Heart left ventricle (tissue), 16 donors: ENCODE measurements at places on chromosomes 1 and 21. TPM values are rescaled to one million over a fixed set of nuclear protein-coding genes. Genes with fewer than 3 reads are reported as not detected.

Gene FCER1G
- 12.1 TPM for total RNA-seq

Gene CYP4X1
- total RNA-seq: 2.4 TPM

DNA sequence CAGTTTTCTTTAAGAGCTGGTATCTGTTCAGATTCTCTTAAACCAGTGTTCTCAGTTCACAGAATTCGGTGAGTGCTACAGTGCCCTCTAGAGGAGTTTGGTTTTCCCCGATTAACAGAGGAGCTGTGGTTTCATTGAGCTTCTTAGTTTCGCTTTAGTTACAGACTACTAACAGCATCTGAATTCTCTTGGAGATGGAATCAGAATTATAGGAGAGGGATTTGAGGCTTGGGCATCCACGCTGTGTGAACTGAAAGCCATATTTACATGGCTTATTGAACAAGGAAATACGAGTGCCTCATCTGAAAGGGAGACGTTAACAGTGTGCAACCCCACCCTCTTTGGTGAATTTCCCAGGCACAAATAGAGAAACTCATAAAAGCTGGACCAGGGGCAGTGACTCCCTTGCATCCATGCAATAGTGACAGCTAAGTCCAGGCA lies 202.0 kb downstream of the USH2A start:
- no peaks in the 10 kb centered on the region for H3K27me3 ChIP-seq
- H3K4me1 ChIP-seq: peaks cover 2% of the 10 kb centered on the region
- no peak overlapping the region for H3K27ac ChIP-seq
- H3K4me3 ChIP-seq: peak overlapping the region; percentile 33
- DNase-seq: no peak
- no peaks in the 10 kb centered on the region for H3K36me3 ChIP-seq

DNA sequence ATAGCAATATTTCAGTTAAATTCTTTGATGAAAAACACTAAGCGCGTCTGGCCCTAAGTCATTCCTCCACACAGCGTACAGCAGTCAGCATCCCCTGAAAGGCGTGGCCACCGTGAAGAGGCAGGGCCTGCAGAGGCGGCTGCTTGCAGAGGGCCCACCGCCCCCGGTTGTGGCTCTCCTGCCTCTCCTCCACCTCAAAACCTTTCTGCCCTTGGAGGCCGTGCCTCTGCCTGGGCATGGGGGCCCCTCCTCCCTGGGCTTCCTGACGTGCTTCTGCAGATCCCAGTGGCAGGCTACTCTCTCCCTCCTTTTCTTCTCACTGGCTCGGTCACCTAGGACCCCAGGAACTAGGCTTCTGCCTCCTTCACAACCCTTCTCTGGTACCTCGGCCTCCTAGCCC lies 16.2 kb downstream of the CLSTN1 start:
- no peak overlapping the region for H3K4me3 ChIP-seq
- peaks cover 6% of the 10 kb centered on the region for H3K4me1 ChIP-seq
- no peak for DNase-seq
- no peaks in the 10 kb centered on the region for H3K36me3 ChIP-seq

DNA sequence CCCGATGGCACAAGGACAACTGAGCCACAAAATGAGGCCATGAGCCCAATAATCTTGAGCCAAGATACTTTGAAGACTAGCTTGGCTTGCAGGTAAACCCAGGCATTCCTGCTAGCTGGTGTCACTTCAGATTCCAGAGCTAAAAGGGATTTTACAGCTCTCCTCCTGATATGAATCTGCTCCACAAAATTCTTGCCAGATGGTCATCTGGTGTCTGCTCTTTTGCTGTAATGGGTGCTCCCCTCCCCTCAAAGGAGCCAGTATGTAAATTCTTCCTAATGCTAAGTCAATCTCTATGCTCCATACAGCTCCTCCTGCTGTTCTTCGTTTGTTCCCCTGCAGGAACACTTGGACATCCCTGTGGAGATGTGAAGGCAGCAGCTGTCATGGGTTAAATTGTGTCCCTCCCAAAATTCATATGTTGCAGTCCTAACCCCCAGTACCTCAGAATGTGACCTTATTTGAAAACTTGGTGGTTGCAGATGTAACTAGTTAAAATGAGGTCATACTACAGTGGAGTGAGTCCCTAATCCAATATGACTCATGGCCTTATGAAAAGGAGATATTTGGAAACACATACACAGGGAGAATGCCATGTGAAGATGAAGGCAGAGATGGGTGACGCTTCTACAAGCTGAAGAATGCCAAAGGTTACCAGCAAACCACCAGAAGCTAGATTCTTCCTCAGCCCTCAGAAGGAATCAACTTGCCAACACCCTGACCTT lies 180.6 kb upstream of the PALMD start:
- no peak for DNase-seq
- no peaks in the 10 kb centered on the region for H3K36me3 ChIP-seq

DNA sequence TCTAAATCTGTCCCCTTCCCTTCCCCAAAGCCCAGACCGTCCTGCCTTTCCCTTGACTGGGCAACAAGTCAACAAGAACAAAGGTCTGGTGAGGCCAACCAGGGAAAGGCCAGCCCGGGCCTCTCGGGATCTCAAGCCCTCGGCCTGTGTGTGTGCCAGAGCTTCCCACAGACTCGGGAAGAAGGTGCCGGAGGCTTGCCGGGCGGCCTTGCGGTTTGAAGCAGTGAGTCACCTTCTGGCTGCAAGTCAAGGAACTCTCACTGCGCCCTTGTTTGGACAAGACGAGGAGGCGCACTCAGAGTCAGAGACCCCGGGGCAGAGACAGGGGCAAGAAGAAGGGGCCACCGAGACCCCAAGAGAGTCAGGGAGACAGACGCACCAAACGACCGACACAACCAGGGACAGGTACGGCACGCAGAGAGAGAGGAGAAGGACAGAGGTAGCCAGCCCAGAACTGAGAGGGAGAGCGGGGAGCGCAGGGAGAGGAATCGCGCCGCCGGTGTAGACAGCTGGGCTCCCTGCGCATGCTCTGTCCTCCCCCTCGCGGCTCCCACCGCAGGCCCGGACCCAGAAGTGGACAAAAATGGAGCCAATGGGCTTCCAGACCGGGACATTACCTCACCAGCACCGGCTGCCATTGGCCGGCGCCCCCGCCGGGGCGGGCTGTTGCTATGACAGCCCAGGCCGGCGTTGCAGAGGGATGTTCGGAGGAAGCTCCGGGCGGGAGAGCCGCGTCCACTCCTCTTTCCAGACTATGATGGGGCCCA lies 66.6 kb upstream of the LAPTM5 start:
- no peaks in the 10 kb centered on the region for H3K27me3 ChIP-seq
- H3K27ac ChIP-seq: peak overlapping the region; percentile 95
- DNase-seq: peak; percentile 97
- H3K4me3 ChIP-seq: peak overlapping the region; percentile 58
- peaks cover 11% of the 10 kb centered on the region for H3K4me1 ChIP-seq

- H3K4me3 ChIP-seq: no peak overlapping the region
- H3K27me3 ChIP-seq: peaks cover 5% of the 10 kb centered on the region
- no peak overlapping the region for H3K27ac ChIP-seq
Measured at GRCh38 chr21:29849735-29850176, 90.0 kb downstream of the GRIK1 start.

DNA sequence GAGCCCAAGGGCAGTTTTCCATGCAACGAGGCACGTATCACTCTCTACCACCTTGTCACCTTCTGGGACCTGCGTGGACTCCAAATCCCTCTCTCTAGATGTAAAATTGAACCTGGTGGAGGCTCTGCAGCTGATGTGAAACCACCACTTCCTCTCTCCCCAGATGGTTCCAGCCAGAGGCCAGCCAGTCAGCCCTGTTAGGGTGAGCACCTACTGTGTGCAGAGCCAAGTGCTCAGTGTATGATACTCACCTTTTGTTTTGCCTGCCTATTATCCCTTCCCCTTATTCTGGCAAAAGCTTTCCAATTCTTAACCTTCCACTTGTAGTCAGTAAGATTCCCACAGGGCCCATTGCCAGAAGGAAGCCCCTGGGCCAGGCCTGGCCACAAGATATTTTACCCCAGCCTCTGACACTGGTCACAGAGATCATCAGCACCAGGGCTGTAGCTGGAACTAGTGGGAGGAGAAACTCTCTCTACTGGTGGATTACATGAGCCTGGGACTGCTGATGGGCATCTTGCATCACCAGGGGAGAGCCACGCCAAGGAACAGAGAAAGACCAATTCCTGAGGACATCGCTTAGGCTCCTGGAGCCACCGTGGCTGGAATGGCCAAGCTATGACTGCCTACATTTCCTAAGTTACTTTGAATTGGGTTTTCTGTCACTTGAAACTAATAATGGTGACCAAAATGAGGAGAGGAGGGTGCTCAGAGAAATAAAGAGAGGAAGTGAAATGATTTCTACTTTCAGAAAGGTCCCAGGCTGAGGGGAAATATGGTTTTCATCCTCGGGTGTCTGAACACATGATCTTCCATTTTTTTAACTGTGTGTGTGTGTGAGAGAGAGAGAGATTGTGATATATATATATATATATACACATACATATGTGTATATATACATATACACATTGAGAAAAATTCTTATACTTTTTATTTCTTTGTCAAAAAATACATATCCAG lies 26.6 kb upstream of the RD3 start:
- no peak for DNase-seq
- H3K27me3 ChIP-seq: no peaks in the 10 kb centered on the region
- no peaks in the 10 kb centered on the region for H3K36me3 ChIP-seq
- peaks cover 15% of the 10 kb centered on the region for H3K4me1 ChIP-seq
- no peak overlapping the region for H3K27ac ChIP-seq

GRCh38 chr21:16159213-16159970 lies 429.6 kb downstream of the USP25 start:
- no peaks in the 10 kb centered on the region for H3K27me3 ChIP-seq
- no peaks in the 10 kb centered on the region for H3K36me3 ChIP-seq
- H3K4me1 ChIP-seq: no peaks in the 10 kb centered on the region
- H3K27ac ChIP-seq: no peak overlapping the region

DNA sequence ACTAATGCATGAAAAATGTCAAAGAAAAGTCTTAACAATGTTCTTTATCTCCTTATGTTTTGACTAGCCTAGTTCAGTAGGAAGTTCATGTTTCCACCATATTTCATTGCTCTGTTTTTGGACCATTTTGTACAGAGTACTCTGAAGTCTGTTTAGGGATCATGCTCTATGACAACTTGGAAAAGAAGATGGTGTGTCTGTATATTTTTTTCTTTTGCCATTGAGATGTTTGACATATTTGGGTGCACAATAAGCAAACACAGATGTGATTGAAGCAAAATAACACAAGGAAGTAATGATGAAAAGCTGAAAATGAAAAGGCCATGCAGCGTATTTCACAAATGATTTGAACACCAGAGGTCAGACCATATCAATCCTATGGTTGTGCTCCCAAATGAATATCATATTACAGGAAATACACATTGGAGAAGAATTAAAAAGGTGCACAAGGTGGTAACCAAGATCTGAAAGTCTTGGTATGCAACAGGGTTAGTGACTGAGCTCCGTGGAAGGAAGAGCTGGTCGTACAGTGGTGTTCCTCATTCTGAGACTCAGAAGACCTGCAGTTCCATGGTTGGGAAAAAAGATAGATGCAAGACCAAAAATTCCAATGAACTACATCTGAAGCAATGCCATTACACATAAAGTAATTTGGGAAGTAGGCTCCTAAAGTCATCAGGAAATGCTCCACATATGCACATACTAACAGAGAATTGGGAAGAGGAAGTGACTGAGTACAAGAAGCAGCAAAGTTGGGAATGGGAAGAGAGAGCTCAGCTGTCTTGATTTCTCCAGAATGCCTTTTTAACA lies 463.5 kb downstream of the LMO4 start:
- H3K27ac ChIP-seq: no peak overlapping the region
- no peaks in the 10 kb centered on the region for H3K27me3 ChIP-seq
- no peak overlapping the region for H3K4me3 ChIP-seq
- no peaks in the 10 kb centered on the region for H3K36me3 ChIP-seq
- DNase-seq: no peak
